ENCODE measurements at places on chromosomes 6 and 20.

DNA sequence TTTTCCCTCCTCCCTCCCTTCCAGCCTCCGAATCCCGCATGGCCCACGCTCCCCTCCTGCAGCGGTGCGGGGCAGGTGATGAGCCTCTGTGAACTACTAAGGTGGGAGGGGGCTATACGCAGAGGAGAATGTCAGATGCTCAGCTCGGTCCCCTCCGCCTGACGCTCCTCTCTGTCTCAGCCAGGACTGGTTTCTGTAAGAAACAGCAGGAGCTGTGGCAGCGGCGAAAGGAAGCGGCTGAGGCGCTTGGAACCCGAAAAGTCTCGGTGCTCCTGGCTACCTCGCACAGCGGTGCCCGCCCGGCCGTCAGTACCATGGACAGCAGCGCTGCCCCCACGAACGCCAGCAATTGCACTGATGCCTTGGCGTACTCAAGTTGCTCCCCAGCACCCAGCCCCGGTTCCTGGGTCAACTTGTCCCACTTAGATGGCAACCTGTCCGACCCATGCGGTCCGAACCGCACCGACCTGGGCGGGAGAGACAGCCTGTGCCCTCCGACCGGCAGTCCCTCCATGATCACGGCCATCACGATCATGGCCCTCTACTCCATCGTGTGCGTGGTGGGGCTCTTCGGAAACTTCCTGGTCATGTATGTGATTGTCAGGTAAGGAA lies at the start of gene OPRM1:
Gene OPRM1 (plus strand): TSS at position 10 of the 612 bp plus-strand sequence. CDS start 305 bp downstream, at position 315.
- DNase-seq = no peak

DNA sequence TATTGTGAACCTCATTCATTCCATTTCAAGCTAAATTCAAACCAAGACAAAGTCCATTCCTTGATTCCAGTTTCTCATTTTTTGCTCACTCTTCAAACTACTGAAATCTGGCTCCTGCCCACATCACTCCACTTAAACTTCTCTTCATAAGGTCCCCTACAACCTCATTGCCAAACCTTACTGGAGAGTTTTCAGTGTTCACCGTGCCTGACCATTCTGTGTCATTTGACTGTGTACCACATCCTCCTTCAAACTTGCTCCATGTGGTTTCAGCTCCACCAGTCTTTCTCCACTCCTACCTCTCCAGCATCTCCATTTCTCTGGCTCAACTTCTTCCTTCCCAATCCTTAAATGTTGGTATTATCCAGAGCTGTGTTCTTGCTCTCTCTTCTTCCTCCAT lies 38.5 kb upstream of the TAB2 start:
- DNase-seq = no peak

GRCh38 chr20:55160037-55160436 lies 684.6 kb downstream of the DOK5 start:
- DNase-seq = no peak

DNA sequence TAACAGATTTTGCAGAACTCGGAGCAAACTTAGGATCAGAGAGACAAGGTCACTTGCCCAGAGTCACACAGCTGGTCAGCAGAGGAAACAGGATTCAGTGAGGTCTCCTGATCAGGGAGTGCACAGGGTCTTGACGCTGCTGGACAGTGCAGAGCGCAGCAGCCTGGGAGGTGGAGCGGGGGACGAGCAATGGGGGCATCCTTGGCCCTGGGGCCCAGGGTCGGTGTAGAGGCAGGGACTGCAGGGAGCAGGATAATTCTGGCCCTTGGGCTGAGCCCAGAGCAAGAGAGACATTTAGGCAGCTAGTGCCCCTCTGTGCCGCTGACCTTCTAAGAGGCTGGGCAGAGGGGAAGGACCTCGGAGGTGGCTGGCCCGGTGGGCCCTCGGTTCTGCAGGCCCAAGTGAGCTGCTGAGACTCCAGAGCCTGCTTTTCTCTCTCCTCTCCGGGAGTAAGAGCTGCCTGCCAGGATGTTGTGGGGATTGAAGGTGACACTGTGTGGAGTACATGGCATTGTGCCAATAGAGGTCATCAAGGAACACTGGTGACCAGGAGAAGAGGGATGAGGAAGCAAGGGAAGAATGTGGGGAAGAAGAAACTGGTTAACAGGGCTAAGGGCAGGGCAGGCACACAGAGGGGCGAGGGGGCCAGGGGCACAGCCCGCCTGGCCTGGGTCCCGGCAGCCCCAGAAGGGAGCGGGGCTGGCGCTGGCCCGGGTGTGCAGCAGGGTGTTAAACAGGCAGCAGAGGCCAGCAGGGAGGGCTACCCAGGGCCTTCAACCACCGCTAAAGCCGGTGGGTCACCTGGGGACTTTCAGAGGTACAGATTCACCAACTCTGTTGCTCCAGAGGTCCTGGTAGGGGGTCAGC lies 122.0 kb downstream of the AGPAT4 start:
- no peak for DNase-seq

DNA sequence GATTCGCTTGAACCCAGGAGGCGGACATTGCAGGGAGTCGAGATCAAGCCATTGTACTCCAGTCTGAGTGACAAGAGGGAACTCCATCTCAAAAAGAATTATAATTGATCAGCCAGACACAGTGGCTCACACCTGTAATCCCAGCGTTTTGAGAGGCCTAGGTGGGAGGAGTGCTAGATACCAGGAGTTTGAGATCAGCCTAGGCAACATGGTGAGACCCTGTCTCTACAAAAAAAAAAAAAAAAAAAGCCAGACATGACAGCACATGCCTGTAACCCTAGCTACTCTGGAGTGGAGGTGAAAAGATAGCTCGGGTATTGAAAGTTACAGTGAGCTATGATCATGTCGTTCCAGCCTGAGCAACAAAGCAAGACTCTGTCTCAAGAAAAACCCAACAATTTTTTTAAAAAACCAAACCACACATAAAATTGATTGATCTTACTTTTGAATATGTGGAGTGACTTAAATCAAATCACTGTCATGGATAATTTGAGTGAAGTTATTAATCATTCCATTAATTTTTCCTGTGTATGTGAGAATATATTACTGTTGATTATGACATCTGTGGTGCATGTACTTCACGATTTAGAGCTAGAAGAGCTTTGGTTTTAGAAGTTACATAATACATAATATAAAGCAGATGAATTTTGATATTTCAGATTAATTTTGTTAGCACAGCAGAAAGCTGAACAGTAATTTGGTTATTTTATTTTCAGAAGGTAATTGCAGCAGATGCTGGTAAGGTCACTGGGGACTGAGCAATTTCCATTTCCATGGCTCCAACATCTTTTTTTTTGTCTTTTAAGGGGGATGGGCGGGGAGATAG lies 34.4 kb downstream of the NCOA7 start:
- no peak for DNase-seq

GRCh38 chr6:168370310-168370991 lies 50.9 kb upstream of the DACT2 start:
- DNase-seq = no peak

GRCh38 chr6:96652552-96652951 lies 89.6 kb downstream of the FHL5 start:
- DNase-seq = no peak

DNA sequence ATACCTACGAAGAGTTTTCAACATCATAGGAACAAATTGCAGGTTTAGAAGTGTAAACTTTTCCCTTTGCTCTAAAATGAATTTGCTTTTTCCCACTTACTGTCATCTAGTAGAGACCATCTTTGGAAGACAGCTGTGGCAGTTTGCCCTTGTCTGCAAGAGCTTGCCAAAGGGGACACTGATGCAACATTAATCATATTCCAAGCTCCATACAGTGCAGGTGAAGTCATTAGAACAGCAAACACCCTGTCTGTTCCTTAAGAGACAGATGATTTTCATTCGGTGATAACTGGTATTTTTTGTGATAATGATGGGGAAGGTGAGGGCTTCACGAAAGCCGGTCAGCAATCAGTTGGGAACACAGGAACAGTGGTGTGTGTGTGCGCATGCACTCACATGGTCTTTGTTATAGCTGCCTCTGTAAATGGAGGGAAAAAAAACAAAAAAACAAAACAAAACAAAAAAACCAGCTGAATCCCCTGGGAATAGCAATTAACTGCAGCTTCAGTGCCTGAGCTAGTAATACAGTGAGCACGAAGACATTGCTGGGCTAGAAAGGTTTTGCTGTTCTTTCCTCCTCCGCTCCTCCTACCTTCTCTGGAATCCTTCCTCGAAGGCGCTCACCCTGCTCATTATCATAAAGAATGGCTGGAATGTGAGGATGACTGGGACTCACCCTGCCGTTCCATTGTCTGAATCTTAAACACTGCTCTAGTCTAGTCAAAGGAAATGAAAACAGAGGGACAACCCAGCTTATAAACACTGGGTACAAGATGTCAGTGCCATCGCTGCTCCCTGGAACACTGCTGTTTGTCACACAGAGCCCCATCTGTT lies 35.2 kb upstream of the KIF13A start:
- DNase-seq = no peak

DNA sequence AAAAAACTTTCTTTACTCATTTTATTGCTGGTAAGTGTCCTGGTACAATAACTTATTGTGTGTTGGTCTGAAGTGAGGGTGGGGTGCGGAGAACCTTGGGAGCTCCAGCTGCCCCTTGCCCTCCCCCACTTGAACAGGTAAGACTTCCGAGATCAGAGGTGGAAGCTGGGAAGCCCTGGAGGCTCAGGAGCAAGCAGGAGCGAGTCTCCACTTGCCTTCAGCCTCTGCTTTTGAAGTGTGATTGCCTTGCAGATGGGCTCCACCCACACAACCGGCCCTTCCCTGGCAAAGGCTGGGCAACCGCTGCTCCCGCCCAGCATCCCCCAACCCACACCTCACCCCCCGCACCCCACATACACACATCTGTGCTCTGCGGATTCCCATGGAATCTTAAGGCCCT lies 179.6 kb downstream of the TFAP2C start:
- DNase-seq = no peak

- DNase-seq = no peak
These were observed 110.0 kb downstream of the PHACTR1 start for GRCh38 chr6:12826584-12826983.

DNA sequence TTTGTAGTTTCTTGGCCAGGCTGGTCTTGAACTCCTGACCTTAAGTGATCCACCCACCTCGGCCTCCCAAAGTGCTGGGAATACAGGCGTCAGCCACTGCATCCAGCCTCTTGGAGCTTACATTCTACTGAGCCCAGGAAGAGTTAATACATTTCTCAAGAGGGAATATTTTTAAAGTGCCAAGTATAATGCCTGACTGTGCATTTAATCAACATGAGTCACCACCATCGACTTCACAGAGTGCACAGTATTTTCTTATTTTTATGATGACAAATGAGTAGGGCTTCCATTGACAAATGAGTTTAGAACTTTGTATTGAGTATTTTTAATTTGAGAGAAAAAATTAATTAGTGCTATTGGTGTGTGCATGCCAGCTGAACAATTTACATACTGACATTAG lies 72.2 kb downstream of the SASH1 start:
- DNase-seq = no peak

- DNase-seq = no peak
These were observed 31.8 kb downstream of the SAMD3 start for GRCh38 chr6:130190701-130191690.

GRCh38 chr20:24838546-24839535 lies 110.2 kb upstream of the CST7 start:
- no peak for DNase-seq

GRCh38 chr6:1893470-1894130 lies 283.9 kb downstream of the FOXC1 start:
- DNase-seq = no peak

GRCh38 chr20:51861726-51862466 lies 59.6 kb upstream of the SALL4 start:
- DNase-seq = no peak

GRCh38 chr20:63135411-63135810 lies 80.5 kb downstream of the YTHDF1 start:
- no peak for DNase-seq

- DNase-seq = no peak
These were observed 205.0 kb upstream of the KCNQ5 start for GRCh38 chr6:72416744-72417465.

DNA sequence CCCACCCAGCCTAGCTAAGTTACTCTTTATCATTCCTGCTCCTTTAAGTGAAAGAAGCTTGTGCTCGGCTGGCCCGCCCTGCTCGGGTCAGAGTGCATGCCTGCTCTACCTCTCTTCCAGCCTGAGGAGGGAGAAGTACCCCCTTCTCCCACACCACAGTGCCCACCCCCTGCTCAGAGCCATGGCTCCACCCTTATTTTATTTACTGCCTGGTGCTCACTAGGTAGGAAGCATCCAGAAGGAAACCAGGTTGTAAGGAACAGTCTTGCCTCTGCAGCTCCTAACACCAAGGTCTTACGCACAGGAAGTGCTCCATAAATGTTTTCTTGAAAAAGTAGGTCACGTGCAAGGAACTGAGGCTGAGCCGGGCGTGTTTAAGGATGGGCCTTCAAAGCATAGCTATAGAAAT lies 105.7 kb upstream of the SNX9 start:
- DNase-seq = no peak

DNA sequence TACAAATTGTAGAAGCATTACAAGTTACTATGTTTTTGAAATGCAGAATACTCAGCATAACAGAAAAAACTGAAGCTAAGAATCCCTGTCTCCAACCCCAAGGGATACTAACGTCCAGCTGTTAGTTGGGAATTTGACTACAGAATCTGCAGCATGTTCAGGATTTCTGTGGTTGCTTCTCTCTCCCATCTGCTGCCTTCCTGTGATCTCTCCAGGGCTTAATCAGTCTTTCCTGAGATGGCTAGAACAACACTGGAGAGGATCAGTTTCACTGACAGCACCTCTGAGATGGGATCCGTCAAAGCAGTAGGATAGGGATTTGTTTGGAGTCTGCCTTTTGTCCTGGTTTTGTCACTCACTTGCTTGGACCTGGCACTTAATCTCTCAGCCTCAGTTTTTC lies 73.3 kb upstream of the NUP153 start:
- no peak for DNase-seq

- DNase-seq = no peak
These were observed 297.4 kb downstream of the HIVEP2 start for GRCh38 chr6:142647449-142648035.

DNA sequence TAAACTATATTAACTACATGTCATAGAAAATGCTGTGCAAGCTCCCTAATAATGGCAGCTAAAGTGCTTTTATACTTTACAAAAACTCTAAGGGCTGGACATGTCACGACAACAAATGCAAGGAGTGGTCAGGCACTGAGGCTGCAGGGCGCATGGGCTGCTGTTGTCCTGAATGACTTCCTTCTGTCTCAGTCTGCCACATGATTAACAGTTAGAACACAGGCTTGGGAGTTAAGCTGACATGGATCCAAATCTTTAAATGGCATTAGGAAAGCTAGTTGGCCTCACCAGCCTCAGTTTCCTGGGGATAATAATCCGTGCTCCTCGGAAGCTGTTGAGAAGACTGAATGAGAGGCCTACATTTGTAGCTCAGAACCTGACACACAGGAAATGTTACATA lies 57.4 kb downstream of the PREP start:
- DNase-seq = no peak

GRCh38 chr6:142534076-142534475 lies 232.3 kb downstream of the ADGRG6 start:
- DNase-seq = no peak

- DNase-seq = no peak
These were observed 11.8 kb downstream of the GSTA4 start for GRCh38 chr6:52983159-52983848.

Measured in stimulated activated CD4-positive, alpha-beta T cell treated with anti-CD3 and anti-CD28 coated beads, Interleukin-1b, Interleukin-23, amount 100 ng/mL, for 1 hour (primary cell).